ENCODE measurements at places on chromosomes 11 and 22.
A peak's percentile ranks its signal among the peaks of the same experiment; 100 is the strongest.

DNA sequence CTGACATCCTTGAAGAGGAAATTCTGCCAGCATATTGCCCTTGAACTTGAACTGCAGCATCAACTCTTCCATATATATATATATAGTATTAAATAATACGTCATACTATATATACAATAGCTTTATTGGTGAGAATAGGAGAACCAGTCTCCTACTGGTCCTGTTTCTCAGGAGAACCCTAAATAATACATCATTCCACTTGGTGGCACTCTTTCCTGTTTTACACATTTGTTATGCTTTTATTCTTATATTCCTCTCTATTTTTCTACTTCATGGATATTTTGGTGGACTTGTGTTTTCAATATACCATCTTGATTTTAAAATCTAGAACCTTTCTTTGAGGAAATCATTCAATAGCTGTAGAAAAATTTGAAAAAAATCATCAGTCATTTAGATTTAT lies 193.3 kb downstream of the TRPC6 start:
- DNase-seq, result no peak

GRCh38 chr22:46613606-46614021 lies 6.6 kb upstream of the GRAMD4 start:
- DNase-seq, result no peak

GRCh38 chr11:36271794-36272407 lies 17.3 kb downstream of the COMMD9 start:
- DNase-seq, result no peak

GRCh38 chr11:117691218-117691514 lies 105.8 kb downstream of the DSCAML1 start:
- DNase-seq, result no peak

GRCh38 chr11:119376197-119376847 lies 5.2 kb downstream of the USP2 start:
- DNase-seq, result peak; percentile 8

- no peak for DNase-seq
Measured at GRCh38 chr22:19183216-19183615, 4.7 kb upstream of the SLC25A1 start.

DNA sequence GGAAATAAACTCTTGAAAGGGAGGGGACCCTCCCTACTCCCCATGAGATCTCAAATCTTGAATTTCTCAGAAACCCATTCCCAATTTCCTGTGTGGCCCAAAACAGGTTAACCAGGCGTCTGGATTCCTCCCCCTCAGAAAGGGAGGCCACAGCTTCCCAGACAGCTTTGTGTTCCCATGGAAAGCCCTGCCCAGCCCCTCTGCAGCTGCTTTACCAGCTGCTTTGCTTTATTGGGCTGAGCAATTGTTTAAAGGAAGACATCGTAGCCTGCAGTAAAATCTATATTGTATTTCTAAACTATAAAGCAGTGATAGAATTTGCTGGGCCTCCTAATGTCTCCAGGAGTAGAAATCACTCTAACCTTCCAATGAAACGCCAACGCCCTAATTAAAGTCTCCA lies 97.4 kb downstream of the CHST1 start:
- DNase-seq, result no peak

DNA sequence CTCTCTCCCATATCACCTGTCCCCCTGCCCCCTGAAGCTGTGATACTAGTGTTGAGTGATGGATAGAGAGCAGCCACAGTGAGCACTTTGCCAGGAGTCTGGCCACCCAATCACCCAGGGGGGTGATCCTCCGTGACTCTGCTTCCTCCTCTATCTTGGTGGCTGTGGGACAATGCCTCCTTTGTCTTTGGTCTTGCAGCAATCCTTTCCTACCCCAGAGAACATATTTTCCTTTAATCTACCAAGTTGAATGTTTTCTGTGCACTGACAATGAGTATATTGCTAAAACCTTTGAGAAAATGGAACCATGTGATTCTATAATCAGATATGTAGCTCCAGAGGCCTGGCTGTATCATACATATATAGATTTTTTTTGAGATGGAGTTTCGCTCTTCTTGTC lies 58.1 kb upstream of the HEPHL1 start:
- DNase-seq, result no peak

- no peak for DNase-seq
Measured at GRCh38 chr22:22375576-22376351, 131.2 kb downstream of the VPREB1 start.

GRCh38 chr11:117443266-117444186 lies 115.9 kb downstream of the CEP164 start:
- peak; percentile 81 for DNase-seq

DNA sequence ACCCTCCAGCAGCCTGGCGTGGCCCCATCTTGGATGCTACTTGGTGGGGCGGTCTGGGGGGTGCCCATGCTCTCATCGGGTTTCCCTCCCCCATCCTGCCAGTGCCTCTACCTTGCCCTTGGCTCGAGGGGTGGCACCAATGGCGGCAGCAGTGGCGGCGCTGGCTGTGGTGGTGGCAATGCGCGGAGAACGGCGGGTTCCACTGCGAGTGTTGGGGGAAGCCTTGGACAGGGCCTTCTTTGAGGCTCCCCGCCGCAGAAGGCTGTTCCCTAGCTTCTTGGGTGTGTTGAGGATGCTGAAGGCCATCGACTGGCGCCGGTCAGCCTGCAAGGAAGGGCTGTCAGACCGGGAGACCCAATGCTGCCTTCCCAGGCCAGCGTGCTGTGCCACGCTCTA lies 5.1 kb downstream of the IL18BP start:
- DNase-seq, result no peak

DNA sequence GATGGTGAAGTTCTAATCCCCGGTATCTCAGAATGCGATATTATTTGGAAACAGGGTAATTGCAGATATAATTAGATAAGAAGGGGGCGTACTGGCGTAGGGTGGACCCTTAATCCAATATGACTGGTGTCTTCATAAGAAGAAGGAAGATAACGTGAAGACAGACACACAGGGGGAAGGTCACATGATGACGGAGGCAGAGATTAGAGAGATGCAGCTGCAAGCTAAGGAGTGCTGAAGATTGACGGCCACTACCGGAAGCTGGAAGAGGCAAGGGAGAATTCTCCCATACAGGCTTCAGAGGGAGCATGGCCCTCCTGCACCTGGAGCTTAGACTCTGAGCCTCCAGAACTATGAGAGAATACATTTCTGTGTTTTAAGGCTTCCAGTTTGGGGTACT lies 54.8 kb downstream of the MIAT start:
- no peak for DNase-seq

GRCh38 chr22:40199223-40199622 lies 21.5 kb downstream of the TNRC6B start:
- DNase-seq, result no peak

Data from D721Med (cell line).